ENCODE measurements at places on chromosomes 3 and 15.

GRCh38 chr3:37053753-37054152, 60.4 kb downstream of the MLH1 start:
- DNase-seq, result no peak

DNA sequence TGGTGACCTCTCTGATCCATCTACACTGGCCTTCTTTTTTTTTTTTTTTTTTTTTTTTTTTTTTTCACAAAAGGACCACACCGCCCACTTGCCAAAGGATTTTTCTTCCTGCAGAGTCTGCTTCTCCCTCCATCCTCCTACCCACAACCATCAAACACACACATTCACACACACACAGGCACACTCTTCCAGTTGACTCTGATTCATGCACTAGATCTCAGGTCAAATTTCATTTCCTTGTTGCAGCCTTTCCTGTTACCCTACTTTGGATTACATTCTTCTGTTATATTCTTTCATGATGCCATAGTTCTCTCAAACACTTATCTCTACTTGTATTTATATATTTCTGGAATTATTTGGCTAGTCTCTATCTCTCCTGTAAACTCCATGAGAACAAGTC, 133.9 kb downstream of the STAC start:
- no peak for DNase-seq

DNA sequence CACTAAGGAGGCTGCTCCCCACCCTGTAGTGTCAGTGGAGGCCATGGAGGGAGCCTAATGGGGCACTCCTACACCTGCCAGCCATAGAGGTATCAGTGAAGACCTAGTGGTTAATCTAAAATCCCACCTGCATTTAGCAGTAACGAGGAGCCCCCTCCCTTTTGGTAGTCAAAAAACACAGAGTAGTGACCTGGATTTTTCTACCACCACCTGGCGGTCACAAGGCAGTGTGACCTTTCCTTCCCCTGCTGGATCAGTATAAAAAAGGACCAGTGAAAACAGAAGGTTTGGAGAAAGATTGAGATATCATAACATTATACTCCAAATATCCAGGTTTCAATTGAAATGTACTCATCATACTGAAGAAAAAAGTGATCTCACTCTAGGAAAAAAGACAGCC, 241.2 kb downstream of the PYDC2 start:
- DNase-seq, result no peak

DNA sequence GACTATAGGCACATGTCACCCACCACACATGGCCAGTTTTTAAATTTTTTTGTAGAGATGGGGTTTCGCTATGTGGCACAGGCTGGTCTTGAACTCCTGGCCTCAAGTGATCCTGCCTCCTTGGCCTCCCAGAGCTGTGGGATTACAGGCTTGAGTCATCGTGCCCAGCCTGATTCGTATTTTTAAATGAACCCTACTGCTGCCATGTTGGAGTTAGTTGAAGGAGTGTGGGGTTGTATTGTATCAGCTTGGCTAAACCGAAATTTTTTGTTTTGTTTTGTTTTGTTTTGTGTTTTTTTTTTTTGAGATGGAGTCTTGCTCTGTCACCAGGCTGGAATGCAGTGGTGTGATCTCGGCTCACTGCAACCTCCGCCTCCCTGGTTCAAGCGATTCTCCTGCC, 11.8 kb upstream of the ZNF770 start:
- no peak for DNase-seq

DNA sequence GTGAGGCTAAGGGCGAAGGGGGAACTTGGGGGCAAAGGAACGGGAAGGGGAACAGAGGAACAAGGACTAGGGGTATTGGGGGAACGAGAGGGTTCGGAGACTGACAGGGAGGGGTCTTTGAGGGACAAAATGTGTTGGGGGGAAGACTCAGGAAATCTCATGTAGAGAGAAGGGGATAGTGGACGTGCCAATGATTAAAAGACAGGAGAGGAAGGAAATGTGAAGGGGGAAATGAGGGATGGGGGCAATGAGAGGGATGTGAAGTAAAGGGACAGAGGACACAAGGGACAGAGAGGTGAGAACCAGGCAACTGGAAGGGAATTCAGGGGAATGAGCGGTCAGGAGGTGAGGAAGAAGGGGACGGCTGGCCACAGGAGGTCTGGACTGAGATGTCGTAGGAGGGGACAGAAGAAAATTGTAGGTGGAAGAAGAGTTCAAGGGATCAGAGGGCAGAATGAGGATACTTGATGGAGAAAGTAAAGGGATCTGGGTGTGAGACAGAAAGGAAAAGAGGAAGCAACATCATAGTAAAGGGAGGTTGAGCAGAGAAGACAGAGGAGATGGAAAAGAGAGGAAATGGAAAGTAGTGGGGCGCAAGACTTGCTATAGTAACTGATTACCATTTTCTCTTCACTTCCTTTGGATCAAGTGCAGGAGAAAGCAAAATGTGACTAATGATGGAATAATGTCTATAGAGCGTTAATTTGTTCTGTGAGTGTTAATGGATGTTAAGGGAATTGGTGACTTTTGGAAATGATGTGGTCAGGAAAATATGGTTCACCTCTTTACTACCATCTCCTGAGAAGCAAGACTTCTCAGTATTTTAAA, 749 bp downstream of the RAB8B start:
- no peak for DNase-seq

DNA sequence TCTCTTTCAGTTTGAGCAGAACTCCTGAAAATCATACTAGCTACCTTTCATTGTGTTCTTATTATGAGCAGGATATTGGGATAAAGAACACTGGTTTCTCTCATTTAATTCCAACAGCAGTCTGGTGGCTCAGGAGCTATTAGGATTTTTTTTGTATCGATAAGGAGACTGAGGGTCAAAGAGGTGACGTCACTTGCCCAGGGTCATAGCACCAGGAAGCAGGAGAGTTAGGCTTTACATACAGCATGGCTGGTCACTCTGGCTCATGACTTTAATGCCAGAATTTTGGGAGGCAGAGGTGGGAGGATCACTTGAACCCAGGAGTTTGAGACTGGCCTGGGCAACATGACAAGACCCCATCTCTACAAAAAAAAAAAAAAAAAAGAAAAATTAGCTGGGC, 113.6 kb downstream of the ADAMTS9 start:
- no peak for DNase-seq

- no peak for DNase-seq
These were observed 110.8 kb downstream of the VGLL4 start for GRCh38 chr3:11532931-11533391.

GRCh38 chr3:79368403-79368802, 399.4 kb downstream of the ROBO1 start:
- peak; percentile 16 for DNase-seq

- DNase-seq, result no peak
These were observed 502.2 kb downstream of the PDCD6IP start for GRCh38 chr3:34300621-34301020.

- no peak for DNase-seq
These were observed 63.4 kb downstream of the CBLB start for GRCh38 chr3:105805404-105805803.

DNA sequence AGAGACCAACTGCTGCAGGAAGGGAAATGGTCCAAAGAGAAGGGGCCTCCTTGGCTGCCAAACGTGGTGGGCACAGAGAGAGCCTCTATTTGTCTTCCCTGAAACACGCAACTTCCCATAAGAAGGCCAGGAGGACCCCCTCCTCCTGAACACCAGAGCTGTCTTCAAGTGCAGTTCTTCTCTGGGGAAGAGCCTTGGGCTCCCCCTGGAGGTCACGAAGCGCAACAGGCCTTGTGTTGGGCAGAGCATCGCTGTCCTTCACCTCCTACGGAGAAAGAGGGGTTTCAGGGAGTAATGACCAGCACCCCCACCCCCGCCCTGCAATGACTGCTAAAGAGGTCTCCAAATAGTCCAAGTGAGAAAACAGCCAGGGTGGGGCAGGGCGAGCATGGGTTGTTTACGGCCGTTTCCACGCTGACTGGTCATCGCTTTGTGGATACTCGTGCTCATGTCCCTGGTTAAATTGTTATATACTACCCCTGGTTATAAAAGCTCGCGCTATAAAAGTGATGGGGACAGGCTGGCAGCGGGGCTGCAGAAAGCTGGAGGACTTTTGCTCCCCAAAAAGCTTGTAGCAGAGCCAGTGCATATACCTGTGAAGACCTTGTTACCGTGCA, 397.5 kb upstream of the ATP10A start:
- DNase-seq, result no peak

DNA sequence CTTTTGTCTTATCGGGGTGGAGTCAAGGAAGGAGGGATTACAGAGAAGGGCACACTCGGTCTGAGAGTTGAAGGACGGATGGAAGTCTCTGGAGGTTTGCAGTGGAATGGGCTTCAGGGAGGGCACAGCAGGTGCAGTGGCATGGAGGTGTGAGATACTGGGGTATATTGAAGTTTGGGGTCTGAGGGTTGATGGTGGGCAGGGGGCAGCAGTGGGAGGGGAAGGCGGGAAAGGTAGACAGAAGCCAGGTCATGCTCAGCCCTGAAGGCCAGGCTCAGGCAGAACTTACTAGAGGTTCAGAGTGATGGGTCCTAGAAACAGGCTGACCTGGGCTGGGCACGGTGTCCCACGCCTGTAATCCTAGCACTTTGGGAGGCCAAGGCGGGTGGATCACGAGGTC, 52.7 kb downstream of the HRH1 start:
- no peak for DNase-seq

DNA sequence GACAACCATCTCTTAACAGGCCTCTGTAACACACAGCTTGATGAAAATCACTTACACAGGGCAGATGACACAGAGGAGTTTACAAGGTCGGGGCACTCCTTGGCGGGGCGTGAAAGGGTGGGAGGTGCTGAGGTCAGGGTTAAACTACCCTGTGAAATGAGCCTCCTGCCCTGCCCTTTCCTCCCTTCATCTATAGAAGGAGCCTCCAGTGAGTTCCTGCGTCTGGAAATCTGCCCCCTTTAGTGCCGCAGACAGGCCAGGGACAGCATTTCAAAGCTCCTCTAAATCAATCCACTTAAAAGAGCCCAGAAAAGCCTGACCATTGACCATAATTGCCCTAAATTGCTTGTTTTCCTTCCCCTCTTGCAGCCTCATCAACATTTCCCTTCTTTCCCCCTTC, 1.9 kb downstream of the ROBO1 start:
- DNase-seq, result no peak

DNA sequence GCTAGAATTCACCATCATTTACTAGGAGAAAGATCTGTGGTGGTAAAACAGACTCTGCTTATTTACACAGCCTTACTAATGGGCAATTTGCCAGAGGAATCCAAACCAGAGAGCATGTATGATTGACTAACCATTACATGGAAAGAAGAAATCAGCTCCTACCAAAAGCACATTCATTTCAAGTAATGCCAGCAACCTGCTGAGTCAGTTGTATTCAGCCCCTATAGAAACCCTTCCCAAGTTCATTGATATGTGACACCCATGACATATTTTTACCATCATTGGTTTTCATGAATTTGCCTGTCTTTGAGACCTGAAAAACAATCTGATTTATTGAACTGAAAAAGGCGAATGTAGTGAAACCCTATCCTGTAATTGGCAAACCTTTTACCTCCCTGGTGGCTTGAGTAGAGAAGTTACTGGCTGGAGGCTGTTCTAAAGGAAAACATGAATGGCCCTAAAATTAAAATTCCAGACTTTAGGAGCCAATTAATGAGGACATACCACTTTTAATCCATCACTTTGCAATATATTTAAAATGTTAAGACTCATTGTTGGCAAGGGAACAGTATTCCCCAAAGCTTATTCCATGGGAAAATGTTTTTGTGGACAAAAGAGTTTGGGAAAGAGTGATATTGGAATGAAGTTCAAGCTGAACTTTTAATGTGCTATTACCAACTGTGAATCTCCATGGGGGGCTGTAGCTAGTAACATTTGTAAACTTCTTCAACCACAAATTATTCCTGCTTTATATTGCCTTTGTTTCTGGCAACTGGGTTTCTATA, 542.9 kb downstream of the FHIT start:
- DNase-seq, result peak; percentile 75

DNA sequence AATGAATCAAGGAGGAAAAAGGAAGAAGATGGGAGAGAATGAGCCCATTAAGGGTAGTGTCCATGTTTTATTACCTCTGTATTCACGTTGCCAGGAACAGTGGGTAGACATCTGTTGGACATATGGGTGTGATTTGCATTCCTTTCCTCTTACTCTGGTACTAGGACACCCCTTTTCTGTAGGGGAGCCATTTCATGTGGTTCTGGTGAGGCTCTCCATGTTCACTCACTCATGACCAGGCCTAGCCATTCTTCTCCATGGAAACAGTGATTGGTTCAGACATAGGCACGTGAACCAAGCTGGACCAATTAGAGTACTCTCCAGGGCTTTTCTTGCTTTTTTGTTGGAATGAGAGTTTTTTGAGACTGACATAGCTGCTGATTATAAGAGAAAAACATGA, 39.6 kb upstream of the PDCD6IP start:
- no peak for DNase-seq

- peak; percentile 14 for DNase-seq
These were observed 608.1 kb upstream of the UBE2E2 start for GRCh38 chr3:22594990-22595389.

DNA sequence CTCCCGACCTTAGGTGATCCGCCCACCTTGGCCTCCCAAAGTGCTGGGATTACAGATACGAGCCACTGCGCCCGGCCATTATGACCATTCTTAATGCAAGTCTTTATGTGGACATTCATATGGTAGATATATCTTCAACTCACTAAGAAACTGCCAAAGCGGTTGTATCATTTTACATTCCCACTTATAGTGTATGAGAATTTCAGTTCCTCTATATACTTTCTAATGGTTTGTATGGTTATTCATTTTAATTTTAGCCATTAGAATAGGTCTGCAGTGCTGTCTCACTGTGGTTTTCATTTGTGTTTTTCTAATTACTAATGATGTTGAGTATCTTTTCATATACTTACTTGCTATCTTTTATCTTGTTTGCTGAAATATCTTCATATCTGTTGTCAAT, 32.5 kb downstream of the TCF12 start:
- DNase-seq, result no peak

- DNase-seq, result peak; percentile 25
These were observed 1065.1 kb downstream of the AGBL1 start for GRCh38 chr15:87144775-87145174.

- no peak for DNase-seq
These were observed 59.6 kb upstream of the SKOR1 start for GRCh38 chr15:67765701-67766100.

- DNase-seq, result peak; percentile 82
These were observed 11.7 kb downstream of the SCAANT1 start for GRCh38 chr3:63900459-63900858.

DNA sequence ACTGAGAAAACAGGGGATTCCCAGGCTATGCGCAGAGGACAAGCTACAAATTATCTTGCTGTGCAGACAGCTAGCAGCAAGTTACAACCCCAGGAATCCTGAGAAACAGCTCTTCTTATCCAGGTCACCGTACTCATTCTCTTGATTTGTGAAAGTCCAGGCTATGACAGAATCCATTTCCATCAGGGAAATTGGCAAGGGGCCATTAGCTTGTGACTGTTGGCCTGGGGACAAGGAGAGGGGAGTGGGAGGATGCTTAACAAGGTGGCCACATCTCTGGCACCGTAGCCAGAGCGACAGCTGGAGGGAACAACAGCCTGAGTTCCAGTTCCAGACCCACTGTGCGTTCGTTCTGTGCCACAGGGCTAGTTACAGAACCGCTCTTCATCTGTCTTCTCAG, 44.9 kb upstream of the PLXNA1 start:
- peak; percentile 21 for DNase-seq

All from NCI-H345 (cell line).